ENCODE measurements at places on chromosomes 3 and 15.

GRCh38 chr3:48990636-48991469, 812 bp downstream of the P4HTM start:
- no peak for DNase-seq

GRCh38 chr3:14849638-14850230, 31.0 kb downstream of the FGD5 start:
- no peak for DNase-seq

- peak; percentile 34 for DNase-seq
These were observed 72.8 kb downstream of the KLF15 start for GRCh38 chr3:126284258-126284904.

DNA sequence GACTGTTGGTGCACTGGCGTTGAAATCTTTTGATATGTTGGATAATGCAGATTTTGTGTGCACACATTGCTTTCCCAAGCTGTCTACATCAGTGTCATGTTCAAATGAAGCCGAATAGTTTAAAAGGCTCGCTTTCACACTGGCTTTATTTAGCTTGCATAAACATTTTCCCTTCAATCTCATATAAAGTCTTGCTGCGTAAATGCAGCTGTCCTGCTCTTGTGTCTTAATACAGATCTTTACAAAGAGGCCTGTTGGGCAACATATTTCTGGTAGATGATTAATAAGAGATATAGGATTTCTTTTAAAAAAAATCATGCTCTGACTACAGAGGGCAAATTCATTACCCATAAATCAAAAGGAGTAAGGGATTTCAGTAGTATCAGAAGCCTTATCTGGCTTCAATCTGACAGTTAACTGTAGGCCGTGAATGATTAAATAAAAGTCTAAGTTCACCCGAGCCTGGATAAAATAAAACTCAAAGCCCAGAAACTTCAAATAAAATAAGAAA, 937.2 kb downstream of the FHIT start:
- DNase-seq, result peak; percentile 11

- DNase-seq, result no peak
These were observed 50.1 kb downstream of the P2RY1 start for GRCh38 chr3:152885076-152885475.

DNA sequence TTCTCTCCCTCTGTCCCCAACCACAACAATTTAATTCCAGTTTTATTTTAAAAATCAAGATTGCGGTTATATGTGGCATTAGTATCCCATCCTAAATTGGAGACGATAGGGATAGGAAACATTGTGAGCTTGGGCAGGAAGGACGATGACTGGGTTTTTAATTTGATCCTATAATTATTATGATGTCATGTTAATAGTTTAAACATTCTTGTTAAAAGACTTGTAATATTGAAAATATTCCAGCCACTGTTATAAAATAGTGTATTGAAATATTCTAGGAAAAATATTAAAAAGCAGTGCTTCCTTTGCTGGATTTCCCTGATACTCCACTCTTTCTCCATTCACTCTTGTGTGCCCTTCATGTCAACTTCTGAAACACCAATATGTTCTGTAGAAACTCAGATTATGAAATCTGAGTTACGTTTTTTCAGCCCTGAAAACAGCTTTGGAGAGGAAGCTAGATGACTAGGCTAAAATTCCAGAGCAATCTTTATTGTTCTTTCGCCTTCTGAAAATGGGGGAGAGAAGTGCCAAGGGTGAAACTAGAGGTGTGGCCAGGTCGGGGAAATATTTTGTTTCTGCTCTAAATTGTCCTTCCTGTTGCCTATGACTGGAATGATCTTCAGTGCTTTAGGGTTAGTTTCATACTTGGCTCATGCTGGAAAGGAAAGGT, 46.1 kb upstream of the MAP3K13 start:
- peak; percentile 3 for DNase-seq

DNA sequence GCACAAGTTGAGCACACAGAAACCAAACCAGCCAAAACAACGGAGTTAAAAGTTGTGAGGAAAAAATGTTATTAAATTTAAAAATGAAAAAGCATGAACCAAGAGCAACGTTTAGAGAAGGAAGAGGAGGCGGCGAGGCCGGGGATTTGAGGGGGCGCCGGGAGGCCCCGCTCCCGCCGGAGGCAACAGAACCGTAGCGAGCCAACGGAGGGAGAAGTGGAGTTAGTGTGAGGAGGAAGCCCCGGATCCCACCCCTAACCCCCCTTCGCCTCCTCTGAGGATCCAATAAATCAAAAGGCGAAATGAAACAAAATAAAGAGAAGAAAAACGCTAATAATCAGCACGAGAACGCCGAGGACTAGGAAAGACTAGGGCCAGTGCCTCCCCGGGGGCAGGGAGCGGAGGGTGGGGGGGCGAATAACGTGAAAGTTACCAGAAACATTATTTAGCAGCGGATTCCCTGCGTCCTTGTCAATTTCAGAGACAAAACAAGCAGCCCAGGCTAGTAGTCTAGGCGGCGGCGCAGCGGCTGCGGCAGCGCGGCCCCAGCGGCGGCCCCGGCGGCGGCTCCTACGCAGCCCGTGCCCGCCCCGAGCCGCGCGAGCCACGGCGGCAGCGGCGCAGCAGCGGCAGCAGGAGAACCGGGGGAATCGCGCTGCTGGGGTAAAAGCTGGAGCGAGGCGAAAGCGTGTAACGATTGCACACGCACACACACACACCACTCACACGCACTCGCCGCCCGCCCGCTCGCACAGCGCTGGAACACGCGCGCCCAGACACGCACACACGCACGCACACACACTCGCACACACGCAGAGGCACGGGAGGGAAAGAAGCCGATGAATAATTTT, 1.7 kb downstream of the MEIS2 start:
- DNase-seq, result no peak

DNA sequence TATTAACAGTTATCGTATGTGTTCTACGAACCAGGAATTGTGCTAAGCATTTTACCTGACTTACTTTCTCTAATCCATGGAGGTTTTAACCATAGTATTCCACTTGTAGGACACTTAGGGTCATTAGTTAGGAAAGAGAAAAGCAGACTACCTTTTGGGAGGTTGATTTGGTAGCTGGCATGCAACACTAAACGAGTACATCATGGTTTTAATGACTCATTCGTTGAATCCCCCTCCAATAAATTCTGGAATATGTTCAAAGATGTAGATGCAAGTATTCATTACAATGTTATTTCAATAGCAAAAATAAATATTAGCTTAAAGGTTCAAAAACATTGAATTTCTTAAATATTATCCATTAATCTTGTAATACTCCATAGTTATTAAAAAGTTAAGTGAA, 162.5 kb downstream of the FMN1 start:
- DNase-seq, result peak; percentile 30

- DNase-seq, result no peak
These were observed 80.0 kb downstream of the THSD4 start for GRCh38 chr15:71195242-71195641.

DNA sequence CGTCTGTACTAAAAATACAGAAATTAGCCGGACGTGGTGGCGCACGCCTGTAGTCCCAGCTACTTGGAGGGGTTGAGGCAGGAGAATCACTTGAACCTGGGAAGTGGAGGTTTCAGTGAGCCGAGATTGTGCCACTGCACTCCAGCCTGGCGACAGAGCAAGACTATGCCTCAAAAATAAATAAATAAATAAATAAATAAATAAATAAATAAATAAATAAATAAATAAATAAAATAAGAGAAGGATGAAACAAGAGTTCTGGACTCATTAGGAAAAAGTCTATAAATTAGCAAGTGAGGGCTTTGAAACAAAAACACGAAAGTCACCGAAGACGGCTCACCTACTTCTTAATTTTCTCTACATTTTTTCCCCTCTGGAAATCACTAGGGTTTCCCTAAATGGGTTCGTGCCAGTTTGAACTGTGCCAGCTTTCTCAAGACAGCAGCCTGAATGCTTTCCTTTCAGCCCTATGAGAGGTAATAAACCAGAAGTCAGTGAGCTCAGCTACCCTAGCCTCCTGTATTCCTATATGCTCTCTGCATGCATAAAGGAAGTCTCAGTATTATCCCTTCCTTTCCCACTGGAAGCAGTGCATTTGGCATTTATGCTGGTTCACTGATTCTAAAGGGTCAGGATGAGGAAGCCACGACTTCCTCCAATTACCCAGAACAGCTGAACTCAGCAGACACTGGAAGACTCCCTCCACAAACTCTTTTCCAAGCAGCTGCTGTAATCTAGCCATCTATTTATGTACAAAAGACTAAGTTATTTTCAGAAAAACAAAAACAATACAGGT, 266.9 kb downstream of the ZBBX start:
- no peak for DNase-seq

DNA sequence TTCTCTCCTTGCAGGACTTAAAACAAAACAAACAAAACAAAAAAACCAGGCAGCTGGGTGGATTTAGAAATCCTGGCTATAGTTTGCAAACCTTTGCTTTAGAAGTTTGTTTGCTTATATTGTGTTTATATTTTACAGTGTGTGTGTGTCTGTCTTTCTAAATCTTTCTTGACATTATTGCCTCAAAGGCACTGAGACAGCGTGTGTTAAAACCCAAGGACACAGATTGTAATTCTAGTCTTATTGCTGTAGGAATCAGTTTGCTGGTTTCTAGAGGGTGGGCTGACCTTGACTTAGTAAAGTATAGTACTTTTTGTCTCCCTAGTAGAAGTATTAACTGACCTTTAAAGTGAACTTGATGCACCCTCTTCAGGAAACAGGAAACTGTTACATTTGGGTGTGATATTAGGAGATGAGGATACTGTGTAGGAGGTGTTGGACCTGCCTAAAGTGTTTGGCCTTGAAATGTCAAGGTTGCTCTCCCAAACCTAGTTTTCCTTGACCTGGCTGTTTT, 71.0 kb downstream of the TCF12 start:
- DNase-seq, result no peak

DNA sequence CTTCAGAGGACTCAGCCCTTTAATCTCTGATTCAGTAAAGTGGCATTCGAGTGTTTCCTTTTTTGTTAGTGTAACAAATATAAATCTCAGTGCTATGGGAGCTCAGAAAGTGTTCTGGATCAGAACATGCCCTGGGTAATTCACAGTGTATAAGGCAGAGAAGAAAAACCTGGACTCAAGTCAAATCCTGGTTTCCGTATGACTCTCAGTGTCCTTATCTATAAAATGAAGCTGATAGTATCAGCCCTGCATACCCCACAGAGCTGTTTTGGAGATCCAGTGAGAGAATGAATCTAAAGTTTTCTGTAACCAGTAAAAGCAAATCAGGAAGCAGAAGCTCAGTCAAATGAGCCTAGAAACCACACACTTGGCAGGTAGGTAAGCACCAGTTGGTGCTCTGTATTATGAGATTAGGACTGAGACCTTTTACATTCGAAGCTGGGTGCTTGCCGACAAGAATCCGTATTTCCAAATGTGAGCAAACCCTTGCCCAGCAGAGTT, 67.2 kb downstream of the IL1RAP start:
- DNase-seq, result no peak

DNA sequence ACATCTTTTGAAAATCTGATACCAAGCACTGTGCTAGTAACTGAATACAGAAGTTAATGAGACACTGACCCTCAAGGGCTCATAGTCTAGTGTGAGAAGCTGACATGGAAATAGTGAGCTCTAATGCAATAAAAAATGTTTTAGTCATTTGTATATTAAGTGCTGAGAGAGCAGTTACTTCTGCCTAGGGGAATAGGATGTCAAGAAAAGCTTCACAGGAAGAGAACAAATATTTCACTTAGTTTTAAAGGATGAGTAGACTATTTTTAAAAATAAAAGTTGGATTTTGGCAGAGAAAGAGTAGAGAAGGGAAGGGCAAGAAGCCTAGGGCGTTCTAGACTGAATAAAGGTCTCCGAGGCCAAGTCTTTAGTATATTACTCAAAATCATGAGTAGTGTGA, 158.4 kb downstream of the ATG7 start:
- no peak for DNase-seq

DNA sequence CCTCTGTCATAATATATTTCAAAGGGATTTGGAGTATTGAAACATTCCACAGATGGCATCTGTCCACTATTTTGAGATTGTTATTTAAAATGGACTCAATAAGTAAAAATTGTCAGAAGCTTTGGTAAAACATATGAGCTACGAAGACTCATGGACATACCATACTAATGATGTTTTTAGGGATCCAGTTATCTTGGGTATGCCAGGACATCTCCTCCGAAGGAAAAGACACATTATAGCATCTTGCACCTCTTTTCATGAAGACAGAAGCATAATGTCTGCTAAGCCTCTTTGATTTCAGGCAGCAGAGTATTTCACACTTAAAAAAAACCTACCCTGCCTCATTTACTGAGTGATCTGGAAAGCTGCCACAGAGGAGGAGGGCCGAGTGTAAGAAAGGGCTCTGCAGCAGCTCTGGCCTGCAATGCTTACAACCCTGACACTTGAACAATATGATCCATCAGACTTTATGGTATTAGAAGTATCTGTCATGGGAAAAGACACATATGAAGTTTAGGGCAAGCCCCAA, 284.8 kb downstream of the TUSC7 start:
- DNase-seq, result no peak

DNA sequence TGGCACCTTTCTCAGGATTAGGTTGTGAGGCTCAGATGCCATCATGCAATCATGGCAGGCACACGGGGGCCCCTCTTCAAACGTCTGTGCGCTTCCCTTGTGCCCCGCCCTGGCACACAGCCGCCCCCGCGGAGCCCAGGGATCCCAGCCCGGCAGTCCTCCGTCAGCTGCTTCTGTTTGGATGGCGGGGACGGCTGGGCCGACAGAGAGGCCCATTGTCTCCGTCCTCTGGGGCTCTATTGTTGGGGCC, 849 bp upstream of the HDAC11 start:
- no peak for DNase-seq

GRCh38 chr3:47377186-47377585, 3.6 kb upstream of the PTPN23 start:
- no peak for DNase-seq

DNA sequence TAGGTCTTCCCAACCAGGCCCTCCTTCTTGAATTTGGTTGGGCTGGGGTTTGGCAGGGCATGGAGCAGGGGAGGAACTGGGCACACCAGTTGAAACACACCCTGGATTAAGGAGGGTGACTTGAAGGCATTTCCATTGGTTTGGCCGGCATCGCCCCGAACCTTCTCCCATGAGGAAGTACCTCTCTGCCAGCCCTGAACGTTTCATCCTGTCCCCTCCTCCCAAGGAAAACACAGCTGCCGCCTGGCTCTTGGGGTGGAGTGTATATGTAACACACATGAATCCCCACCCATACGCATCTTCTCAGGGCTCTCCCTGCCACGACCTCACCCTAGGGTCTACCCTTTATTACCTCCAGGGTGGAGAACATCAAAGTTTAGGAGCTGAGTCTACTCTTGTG, 14.6 kb downstream of the UBAP1L start:
- DNase-seq, result no peak

DNA sequence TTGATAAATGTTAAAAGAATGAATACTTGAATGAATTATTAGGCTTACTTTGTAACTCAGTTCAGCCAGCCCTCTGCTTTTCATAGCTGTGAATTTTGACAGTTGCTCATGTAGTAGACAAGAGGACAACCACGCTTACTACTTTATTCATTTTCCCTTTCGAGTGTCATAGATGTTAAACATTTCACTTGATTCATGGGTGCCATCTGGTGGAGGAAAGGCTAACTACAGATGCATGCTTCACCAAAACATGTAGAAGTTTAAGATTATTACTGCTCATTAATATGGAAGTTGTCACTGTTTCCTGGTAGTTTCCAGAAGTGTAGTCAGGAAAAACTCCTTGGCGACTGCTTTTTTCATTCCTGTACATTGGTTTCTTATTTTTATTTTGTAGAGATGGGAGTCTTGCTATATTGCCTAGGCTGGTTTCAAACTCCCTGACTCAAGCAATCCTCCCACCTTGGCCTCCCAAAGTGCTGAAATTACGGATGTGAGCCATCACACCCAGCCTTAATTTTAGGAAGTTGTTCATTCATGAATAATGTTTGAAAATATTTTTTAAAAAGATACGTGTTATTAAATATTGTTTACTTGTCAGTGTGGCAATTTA, 163.2 kb downstream of the B3GALNT1 start:
- peak; percentile 66 for DNase-seq
